HEK293T (cell line): ENCODE measurements at places on chromosomes 2 and 18.
A peak's percentile ranks its signal among the peaks of the same experiment; 100 is the strongest.

GRCh38 chr2:187210726-187211125, 237.3 kb downstream of the CALCRL start:
- no peak for DNase-seq

DNA sequence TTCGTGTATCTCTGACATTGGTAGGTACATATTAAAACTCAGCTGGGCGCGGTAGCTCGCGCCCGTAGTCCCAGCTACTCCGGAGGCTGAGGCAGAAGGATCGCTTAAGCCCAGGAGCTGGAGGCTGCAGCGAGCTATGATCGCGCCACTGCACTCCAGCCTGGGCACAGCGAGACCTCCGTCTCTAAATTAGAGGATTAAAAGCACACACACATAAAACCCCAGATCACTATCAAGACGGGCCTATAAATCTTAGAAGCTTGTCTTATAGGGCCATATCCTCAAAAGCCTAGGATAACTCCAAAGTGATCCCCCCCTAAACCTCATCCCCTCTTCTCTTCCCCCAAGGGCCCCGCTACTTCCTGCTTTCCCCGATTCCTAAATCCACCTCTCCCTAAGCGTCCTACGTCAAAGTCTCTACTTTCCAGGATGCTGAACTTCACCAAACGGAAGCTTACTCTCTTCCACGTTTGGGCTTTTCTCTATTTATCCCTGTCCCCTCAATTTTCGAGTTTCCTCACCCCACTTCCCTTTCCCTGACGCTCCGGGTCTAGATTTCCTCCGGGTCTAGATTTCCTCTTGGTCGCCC, 707 bp downstream of the KRCC1 start:
- peak; percentile 32 for DNase-seq

GRCh38 chr2:68156419-68156818, 1.3 kb upstream of the PNO1 start:
- DNase-seq: no peak

GRCh38 chr18:68725346-68725745, 10.4 kb upstream of the TMX3 start:
- DNase-seq: no peak

- DNase-seq: no peak
These were observed 194.9 kb downstream of the AGAP1 start for GRCh38 chr2:235688511-235689426.

- DNase-seq: no peak
These were observed 133.1 kb downstream of the COPS8 start for GRCh38 chr2:237218756-237219155.

- no peak for DNase-seq
These were observed 78.8 kb upstream of the TTC39C start for GRCh38 chr18:23935804-23936203.
